ENCODE measurements at places on chromosomes 2 and 18.

GRCh38 chr2:46136953-46137352 is 160.3 kb upstream of the EPAS1 start:
- no peak for DNase-seq

DNA sequence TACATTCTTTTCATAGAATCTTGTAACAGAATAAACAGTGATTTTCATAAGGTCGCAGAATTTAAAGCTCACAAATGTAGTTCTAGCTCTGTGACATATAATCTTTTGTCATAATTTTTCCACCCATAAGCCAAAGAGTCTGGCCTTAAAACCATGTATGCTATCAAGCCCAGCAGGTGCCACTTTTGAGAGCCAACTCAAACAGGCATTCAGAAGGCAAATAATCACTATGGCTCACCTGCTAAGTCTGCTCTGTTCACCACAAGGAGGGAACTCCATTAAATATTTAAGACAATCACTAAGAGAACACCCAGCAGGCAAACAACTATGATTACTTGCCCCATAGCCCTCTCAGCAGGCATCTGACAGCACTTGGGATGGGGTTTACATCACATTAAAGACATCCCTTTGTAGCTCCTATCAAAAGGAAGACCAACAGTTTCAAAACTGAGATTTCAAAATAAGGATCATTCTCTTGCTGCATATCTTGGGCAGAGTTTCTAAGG is 241.6 kb downstream of the PDE11A start:
- no peak for DNase-seq

DNA sequence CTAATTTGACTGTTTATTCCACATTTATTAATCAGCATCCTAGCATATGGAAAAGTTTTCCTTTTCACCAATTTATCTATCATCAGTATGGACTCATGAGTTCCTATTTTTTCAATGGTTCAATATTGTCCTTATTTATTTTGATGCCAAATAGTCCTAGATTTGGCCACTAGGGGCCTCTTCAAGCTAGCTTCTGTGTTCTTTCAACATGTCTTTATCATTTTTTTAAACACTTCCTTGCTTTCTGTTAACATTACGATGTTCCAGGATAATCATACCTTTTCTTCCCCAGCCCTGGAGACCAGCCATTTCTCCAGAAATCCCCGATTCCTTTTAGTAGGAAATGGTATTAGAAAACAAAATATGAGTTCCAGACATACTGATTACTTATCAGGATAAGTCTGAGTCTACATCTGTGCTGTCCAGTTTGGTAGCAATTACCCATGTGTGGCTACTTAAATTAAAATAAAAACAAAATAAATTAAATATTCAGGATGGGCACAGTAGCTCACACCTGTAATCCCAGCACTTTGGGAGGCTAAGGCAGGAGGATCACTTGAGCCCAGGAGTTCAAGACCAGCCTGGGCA is 70.6 kb downstream of the RPE start:
- DNase-seq, result peak; percentile 6

DNA sequence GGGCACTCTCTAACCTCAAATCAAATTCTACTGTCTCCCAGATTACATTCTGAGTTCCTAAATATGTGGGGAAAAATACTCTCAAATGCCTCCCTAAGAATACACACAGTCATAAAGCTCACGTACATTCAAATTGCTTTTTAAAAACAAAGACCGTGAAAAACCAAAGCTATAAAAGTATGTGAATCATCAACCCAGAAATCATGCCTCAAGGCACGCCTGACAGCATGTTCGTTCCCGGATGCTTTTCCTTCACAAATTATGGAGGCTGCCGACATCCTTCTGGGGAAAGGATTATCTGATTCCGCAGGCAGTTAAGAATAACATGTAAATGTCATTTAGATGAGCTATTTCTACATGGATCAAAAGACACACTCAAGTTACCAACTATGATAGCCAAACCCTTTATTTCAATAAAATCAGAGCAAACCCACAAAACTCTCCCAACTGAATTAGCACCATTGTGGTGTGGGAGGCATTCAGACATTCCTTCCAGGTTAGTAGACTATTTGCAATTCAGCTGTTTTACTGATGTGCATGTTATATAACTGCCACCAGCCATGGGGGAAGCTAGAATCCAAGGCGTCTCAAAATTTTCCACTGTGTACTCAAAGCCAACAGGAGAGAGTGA is 398.2 kb upstream of the TRIB2 start:
- no peak for DNase-seq

DNA sequence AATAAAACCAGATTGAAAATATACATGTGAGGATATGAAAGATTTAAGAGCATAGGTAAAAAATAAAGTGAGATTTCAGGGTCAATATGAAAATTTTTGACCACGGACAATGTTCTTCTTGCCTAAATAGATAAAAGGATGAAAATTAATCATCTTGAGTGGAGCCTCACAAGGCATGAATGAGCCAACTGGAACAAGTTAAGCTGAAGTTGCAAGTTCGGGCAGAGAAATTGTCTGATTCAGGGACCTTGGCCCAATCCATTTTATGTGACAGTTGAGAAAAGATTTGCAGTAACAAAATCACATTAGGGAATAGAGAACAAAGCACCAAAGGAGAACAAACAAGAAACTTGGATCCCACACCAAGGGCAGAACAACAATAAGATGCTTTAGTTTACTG is 305.3 kb downstream of the TMX3 start:
- no peak for DNase-seq

DNA sequence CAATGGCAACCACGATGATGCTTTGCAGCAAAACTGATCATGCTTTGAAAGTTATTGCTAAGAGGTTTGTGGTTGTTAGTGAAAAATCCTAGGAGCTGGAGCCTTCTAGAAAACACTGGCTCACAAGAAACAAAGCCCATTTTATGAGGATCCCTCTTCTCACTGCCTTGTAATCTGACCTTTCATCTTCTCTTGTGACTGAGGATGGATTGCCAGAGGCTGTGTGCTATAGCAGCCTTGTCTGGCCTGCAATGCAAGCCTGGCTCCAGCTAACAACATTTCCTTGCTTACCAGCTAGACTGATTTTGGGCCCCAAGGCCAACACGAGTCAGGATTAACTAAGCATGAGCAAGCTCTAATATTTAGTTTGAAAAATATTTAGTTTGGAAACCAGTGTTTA is 13.1 kb downstream of the PIEZO2 start:
- DNase-seq, result no peak

- no peak for DNase-seq
Measured at GRCh38 chr18:66582211-66582610, 21.7 kb downstream of the CDH19 start.

- no peak for DNase-seq
Measured at GRCh38 chr18:44411976-44412375, 268.7 kb upstream of the SETBP1 start.

GRCh38 chr18:10080372-10080771 is 166.6 kb downstream of the VAPA start:
- no peak for DNase-seq

DNA sequence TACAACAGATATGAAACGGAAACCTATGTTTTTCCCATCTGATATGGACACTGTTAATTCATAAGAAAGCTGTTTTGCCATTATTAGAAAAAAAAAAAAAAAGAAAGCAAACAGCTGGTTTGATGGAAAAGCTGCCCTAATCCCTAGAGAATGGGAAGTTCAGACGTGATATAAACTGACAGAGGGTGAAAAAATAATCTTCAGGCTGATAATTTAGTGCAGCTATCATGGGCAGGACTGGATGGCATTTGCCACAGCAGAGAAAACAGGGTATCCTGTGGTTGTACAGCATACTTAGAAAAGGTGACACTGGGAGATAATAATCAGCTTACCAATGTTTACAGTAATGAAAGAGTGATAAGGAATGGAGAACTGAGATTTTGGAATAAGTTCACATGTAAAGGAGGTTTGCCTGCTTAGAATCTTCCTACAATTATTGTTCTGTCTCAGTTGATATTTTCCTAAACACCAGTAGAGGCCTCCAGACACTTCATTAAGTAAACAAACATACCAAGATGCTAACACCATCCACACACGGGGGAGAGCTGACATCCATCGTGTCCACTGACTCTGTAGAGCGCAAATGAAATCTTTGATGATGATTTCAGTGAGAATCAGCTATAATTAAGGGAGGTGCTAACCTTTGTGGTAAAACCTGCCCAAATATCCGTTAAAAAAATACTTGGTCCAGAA is 211.6 kb upstream of the MMADHC start:
- DNase-seq, result no peak

DNA sequence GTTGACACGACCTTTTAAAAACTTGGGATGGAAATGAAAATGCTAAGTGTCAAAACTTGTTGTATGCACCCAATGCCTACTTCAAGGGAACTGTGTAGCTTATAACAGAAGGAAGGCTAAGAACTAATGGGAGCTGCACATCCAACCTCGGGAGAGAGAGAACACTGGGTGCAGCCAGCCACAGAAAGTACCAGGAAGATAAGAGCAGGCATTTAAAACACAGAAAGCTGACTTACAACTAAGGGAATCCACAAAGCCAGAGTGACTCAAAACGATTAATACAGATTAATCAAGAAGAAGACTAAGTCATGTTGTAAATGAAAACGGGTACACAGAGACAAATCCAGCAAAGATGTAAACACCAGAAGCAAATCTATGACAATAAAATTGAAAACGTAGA is 113.4 kb downstream of the HDAC4 start:
- DNase-seq, result no peak

- DNase-seq, result no peak
Measured at GRCh38 chr2:238379096-238379810, 47.5 kb upstream of the ASB1 start.

GRCh38 chr2:101818531-101819451 is 121.3 kb downstream of the MAP4K4 start:
- DNase-seq, result peak; percentile 85

- DNase-seq, result no peak
Measured at GRCh38 chr2:216298719-216299495, 73.4 kb downstream of the MARCHF4 start.

DNA sequence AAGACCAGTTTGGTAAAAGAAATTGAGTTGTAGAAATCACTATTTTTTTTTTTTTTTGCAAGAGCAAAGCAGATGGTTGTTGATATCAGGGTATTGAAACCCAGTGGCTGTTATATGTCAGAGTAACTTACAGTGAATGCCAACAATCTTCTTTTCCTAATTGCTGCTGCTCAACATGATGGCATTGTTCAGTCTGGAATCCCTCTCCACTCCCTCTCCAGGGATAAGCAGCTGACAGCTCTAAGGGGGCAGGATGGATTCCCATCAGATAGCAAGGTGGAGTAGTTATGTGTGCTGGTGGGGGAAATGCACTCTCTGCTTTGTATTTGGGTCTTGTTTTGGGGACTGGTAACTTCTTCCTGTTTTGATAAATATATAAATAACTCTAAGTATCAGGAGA is 200.0 kb downstream of the PIK3C3 start:
- no peak for DNase-seq

- no peak for DNase-seq
Measured at GRCh38 chr2:32882816-32883810, 63.6 kb upstream of the LTBP1 start.

DNA sequence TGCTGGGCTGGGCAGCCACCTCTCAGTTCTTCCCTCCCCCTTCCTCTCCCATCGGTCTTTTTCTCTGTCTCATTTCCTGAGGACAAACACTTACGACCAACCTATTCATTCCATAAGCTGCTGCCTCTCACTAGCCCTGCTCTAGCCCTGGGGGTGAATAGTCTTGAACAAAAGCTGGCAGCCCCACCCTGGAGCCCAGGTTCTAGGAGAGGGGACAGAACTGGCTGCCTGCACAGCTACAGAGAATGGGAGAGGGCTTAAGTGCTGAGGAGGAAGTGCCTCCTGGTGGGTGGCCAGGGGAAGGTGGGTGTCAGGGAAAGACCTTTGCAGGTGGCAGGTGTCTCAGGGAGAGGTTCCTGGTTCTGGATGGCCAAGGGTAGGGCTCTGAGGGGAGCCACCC is 22.8 kb downstream of the ANO7 start:
- DNase-seq, result no peak

DNA sequence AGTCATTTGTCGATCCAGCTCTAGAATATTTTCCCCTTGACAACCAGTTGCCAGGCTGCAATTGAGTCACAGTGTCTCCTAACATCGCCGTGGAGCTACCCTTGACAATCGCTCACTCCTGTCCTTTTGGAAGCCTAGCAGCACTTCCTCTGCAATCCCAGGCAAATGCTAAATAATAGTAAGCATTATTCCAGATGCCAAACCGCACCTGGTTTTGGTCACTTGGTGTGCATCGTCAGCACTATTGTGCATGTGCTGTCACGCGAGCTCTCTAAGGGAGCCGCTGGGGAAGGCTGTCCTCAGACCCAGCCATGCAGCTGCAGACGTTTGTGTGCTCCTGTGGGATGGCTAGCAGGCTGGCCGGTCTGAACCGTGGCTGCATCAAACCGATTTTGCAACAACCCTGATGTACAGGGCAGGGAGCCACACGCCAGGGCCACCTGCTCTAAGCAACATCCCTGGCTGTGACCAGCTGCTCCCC is 549.5 kb upstream of the ID2 start:
- no peak for DNase-seq

GRCh38 chr2:24832521-24832920 is 39.3 kb downstream of the CENPO start:
- DNase-seq, result no peak

DNA sequence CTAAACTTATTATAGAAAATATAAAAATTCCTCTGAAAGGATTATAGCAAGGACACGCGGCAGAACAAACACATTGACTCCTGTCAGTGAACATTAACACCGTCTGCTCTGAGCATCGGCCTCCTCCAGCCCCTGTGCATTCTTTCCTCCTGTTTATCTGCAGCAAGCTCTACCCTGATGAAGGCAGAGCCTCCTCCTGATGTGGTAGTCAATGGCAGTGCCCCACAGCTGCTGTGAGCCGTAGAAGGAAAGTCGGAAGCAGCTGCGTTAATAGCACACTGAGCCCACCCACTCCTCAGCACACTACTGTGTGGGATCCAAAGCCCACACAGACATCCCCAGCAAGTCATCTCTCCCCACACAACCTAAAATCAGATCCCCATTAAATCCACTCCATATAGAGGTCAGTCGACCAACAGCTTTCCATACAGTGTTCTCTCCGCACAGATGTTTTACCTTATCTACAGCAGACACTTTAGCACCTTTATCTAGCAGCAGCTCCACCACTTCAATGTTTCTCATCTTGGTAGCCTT is 41.0 kb downstream of the KIDINS220 start:
- no peak for DNase-seq

DNA sequence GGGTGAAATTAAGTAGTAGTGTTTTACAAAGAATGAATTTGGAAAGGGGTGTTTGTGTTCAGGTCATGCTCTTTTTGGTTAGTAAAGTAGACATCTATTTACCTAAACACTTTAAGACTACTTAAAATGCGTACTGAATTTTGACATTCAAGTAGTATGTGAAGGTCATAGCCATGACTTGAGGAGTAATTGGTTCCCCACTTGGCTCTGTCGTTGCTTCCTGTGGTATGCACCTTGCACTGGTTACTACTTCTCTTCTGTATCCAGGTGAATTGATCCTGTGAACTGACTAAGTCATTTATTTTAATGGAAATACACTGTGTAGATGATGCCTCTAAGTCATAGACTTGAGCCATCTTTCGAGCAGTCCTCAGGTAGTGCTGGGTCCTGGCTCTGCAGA is 97.9 kb downstream of the ITGB1BP1 start:
- DNase-seq, result no peak

GRCh38 chr18:7740821-7741220 is 173.7 kb downstream of the PTPRM start:
- DNase-seq, result no peak

Data from brain pericyte (primary cell).